NCI-H1092 (cell line): ENCODE measurements at places on chromosomes 7 and 10.

- no peak for DNase-seq
Measured at GRCh38 chr7:101125989-101126650, 784 bp upstream of the SERPINE1 start.

- no peak for DNase-seq
Measured at GRCh38 chr7:157964016-157964415, 623.6 kb downstream of the PTPRN2 start.

DNA sequence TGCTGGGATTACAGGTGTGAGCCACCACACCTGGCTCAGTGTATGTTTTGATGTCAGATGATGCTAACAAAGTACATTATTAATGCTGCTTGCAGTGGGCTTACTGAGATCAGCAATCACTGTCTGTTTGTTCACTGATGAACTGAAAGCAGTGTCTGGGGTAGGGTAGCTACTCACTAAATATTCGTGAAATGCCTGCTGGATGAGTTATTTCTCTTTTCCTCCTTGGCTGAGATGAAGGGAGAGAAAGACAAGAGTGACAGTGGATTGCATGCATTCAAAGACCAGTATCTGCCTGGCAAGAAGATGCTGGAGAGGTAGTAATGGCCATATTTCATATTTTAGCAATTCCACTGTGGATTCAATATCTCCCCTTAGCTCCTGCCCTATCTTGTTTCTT lies 32.3 kb downstream of the FAM107B start:
- DNase-seq: no peak

DNA sequence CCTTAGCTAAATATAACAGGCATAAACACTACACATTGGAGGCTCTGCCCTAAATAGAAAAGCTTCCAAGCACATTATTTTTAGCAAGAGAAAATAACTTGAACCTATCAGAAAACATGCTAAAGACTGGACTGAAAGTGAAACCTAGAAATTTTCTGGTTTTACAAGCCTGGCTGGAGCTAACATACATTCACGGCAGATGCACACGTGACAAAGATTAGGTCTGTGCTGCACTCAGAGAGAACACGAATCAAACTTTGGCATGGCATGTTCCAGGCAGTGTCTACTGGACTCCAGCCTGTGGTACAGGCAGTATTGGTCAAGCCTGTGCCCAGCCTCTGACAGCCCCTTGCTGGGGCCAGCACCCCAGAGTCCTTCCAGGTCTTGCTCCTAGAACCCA lies 94.1 kb upstream of the PCBD1 start:
- DNase-seq: no peak

GRCh38 chr7:137642472-137642871 lies 204.3 kb downstream of the DGKI start:
- no peak for DNase-seq

DNA sequence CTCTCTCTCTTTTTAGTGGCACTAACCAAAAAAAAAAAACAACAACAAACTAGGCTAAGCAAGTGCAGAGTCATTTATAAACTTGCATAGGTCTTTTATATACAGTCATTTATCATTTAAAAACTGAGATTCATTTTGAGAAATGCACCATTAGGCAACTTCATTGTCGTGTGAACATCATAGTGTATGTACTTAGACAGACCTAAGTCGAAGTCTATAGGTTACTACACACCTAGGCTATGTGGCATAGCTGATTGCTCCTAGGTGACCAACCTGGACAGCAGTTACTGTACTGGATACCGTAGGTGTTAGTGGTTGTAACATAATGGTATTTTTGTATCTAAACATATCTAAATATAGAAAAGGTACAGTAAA lies 109.1 kb upstream of the SAMD8 start:
- DNase-seq: no peak

DNA sequence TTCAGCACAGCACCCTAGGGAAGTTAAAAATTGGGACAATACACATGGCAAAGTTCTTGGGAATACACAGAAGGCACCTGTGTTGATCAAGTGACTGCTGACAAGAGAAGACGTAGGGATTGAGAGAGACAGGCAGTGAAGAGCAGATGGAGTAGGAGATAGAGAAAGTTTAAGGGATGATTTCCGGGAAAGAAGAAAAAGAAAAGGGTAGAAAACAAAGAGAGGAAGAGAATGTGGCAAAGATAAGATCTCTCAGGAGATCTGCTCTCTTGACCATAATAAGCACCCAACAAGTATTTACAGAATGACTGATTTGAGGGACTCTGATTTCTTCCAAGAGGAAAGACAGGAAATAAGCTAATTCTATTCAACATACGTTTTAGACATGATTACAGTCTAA lies 15.1 kb upstream of the RALA start:
- DNase-seq: no peak

DNA sequence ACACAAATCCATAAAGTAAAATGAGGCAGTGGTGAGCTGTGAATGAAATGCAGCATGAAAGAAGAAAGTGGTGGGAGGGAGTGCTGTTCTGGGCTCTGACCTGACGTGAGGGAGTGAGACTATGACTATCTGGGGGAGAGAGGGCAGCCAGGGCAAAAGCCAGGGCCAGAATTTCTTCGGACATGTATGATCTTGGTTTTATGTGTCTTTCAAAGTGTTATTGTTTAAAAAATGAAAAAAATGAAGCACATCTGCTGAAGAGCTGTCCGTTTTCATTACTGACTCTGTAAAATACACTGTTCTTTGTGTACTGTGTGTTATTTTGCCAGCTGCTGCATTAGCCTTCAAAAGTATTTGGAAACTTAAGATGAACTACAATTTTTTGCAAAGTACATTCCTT lies 70.2 kb upstream of the KLF14 start:
- no peak for DNase-seq

DNA sequence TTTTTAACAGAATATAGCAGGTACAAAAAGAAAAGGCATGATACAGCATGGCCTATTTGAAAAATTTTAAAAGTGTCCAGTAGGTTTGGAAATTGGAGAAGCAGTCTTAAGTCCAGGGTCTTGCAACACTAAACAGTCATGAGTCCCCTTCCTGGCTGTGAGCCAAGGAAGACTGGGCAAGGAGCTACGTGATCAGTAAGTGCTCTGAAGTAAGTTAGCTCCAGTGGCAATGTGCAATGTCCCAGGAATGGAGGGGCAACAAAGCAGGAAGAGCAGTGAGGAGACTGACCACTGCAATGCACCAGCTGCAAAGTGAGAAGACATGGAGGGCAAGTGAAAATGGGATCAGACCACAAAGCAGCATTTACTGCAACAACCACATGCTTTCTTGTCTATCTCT lies 72.9 kb upstream of the GRID1 start:
- no peak for DNase-seq

- DNase-seq: no peak
Measured at GRCh38 chr10:74922921-74923320, 96.5 kb downstream of the KAT6B start.

DNA sequence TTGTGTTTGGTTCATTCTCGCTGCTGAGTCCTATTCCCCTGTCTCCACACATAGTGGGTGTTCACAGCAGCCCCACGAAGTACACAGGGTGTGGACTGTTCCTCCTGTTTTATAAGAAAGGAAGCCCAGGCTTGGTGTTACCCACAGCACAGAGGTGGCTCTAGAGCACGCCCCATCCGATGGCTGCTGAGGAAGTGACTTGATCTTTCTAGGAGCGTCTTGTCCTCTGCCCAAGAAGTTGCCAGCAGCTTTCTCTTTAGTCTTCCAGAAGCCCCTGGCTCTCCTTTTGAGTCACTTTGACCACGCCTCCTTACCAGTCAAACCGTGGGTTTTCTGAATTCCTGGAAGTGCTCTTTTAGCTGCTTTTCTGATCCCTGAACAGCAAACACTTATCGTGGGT lies 94.0 kb downstream of the GRK5 start:
- DNase-seq: no peak

GRCh38 chr10:72223743-72224101 lies 7.6 kb upstream of the ASCC1 start:
- DNase-seq: no peak

DNA sequence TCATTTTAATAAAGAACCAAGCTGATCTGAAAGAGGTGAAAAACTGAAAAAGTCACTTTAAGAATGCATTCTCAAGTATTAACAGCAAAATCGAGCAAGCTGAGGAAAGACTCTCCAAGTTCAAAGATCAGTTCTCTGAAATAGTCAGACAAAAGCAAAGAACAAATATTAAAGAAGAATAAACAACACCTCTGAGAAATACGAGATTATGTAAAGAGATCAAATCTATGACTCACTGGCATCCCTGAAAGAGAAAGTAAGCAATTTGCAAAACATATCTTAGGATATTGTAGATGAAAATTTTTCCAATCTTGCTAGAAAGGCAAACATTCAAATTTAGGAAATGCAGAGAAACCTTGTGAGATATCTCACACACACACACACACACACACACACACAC lies 138.4 kb upstream of the HGF start:
- no peak for DNase-seq

GRCh38 chr10:132356621-132357195 lies 24.7 kb downstream of the LRRC27 start:
- DNase-seq: no peak

DNA sequence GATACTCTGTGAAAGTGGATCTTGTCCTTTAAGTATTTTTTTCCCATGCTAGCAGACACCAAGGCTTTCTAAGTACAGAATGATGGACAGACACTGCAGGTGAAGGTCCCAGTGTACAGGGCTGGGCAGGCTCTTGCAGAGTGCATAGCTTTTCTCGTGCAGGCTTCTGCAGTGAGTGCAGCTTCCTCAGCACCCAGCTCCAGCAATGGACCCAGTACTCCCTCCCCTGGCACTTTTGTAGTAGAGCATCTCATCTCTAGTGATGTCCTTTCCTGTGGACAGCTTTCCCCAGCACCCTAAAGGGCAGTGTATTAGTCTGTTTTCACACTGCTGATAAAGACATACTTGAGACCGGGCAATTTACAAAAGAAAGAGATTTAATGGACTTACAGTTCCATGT lies 104.3 kb downstream of the CUL2 start:
- DNase-seq: no peak
